CD8-positive, alpha-beta T cell (primary cell): ENCODE measurements at places on chromosomes 1 and 21.

- no peak for DNase-seq
Observed at GRCh38 chr1:179151908-179152682, 70.2 kb downstream of the TOR3A start.

- DNase-seq = peak; percentile 84
Observed at GRCh38 chr21:42609811-42610210, 43.6 kb upstream of the PDE9A start.

GRCh38 chr1:203506858-203507626 is 13.1 kb downstream of the OPTC start:
- no peak for DNase-seq

GRCh38 chr1:178371933-178372388 is 124.8 kb downstream of the CLEC20A start:
- no peak for DNase-seq

GRCh38 chr1:29647581-29647980 is 411.3 kb downstream of the PTPRU start:
- DNase-seq = no peak

- no peak for DNase-seq
Observed at GRCh38 chr1:235015291-235015985, 113.2 kb downstream of the TOMM20 start.

- DNase-seq = no peak
Observed at GRCh38 chr21:40472013-40472412, 374.9 kb downstream of the DSCAM start.

DNA sequence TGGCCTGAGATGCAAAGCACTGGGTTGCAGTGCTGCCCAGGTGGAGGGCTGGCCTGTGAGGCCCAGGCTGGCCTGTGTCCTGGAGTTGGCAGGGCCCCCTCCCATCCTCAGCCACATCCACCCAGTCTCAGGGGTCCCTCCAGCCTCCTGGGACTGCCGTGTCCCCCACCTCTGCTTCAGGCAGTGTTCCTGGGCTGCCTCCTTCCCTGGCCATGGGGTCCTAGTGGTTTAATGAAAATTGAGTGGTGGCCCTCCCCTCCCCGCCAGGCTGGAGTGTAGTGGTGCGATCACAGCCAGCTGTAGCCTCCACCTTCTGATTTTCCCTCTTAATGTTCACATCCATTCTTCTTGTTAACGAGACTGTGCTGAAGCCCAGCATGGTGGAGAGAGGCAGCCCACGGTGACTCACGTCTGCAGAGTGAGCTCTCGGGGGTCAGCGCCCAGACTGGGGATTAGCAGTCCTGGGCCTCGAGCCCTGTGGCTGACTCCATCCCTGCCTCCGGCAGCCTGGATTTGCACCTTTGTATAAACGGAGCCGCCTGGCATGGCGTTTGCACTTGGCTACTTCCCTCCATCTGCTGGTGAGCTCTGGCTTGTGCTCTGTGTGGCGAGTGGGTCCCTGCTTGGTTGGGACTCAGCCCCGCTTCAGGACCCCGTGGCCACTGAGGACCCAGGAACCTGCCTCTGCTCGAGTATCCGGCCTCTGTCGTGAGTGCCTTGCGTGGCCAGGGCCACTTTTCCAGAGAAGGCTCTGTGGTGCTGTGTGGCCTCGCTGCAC is 6.9 kb downstream of the MIB2 start:
- DNase-seq = no peak

- no peak for DNase-seq
Observed at GRCh38 chr1:71698186-71698585, 584.2 kb downstream of the NEGR1 start.

GRCh38 chr1:35683012-35683411 is 35.7 kb downstream of the C1orf216 start:
- DNase-seq = no peak

GRCh38 chr1:237528545-237528944 is 362.2 kb downstream of the ZP4 start:
- no peak for DNase-seq

- DNase-seq = no peak
Observed at GRCh38 chr1:73604211-73604610, 593.8 kb downstream of the LRRIQ3 start.

DNA sequence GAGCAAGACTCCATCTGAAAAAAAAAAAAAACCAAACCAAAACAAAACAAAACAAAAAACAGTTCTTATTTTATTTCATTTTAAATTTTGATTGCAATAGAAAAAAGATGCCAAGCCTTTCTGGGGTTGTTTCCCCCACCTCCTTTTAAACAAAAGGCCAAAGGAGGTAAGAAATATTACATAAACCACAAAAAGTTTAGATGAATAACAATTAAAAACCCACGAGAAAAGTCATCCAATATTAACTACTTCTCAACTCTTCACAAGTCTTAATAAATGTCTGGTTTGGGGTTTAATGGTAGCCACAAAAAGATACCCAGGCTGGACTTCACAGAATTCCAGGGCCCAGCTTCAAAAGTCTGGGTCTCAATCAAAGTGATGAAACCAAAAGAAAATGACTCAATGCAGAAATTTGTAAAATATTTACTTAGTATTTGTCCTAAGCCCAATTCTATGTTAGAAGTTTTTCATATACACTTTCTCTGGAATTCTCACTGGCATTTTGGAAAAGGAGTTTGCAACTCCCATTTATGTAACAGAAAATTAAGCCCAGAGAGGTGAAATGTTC is 47.0 kb upstream of the SDC3 start:
- DNase-seq = no peak

DNA sequence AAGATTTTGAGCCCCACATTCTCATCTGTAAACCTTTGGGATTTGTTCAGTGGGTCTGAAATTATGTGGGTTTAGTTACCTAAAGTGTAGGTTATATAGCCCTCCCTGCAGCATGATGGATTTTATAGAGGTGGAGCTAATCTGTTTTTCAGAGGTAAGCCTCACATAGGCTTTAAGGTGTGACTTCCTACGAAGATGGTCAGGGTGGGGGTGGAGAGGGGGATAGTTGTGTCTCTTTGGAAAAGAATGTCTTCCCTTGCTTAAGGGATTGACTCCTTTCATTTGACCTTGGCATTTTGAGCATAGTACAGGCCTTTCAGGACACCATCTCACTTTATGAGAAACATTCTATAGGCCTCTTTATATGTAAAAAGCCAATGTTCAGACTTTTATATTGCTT is 3.4 kb downstream of the CACHD1 start:
- DNase-seq = no peak

DNA sequence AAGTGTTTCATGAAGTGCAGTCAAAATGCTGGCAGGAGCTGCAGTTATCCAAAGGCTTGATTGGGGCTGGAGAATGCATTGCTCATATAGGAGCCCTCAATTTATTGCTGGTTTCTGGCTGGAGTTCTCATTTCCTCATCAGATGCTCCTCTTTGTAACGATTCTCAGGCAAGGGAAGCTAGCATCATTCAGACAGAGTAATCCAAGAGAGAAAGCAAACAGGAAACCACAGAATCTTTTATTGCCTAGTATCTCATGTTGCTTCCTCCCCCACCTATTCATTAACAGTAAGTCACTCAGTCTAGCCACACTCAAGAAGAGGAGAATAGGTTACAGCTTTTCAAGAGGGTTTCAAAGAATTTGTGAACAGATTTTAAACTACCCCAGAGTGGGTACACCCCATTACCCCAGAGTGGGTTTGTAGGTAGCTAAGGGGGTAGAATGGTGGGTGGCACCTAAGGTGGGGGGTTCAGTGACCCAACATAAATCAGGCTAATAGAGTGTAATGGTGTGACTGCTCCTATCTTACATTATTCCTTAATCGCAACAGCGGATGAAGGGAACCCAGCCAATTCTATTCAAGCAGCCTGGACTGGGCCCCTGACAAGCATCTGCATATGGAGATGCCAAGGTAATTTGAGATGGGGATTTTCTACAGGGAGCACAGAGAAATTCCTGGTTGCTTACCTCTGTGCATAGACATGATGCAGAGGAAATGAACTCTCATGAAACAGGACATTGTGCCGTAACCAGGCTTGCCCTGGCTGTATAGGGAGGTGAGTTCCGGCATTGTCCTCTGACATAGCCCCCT is 67.1 kb downstream of the KCNJ15 start:
- no peak for DNase-seq

DNA sequence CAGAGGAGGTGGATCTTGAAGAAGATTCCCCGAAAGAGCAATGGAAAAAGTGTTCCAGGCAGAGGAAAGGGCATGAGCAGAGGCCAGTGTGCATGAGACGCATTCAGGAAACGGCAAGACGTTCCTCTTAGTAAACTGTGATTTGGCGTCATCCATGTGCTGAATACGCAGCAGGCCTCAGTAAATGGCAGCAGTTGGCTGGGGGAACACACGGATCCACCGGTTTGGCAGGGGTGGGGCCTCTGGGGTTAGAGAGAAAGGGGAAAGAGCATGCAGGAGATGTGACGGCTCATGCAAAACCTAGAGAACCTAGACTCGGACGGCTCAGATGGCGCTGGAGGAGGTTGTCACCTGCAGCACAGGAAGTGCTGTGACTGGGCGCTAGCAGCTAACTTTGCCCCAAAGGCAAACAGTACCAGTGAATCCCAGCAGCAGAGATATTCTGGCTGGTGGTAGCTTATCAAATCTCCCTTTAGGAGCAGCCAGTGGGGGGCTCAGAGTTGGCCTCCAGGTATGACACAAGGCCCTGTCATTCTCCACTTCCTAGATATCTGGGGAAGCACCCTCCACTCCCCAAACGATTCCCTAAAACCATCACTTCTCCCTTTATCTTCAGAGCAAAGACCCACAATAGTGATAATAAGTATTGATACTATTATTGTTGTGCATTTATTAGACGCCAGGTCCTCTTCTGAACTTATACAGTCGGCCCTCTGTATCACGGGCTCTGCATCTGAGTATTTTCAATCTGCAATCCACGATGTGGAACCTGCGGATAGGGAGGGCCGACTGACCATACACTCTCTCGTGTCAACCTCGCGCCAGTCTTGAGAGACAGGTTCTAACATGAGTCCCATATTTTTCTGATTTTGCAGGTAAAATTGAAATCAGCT is 7.6 kb downstream of the LAPTM5 start:
- peak; percentile 81 for DNase-seq

DNA sequence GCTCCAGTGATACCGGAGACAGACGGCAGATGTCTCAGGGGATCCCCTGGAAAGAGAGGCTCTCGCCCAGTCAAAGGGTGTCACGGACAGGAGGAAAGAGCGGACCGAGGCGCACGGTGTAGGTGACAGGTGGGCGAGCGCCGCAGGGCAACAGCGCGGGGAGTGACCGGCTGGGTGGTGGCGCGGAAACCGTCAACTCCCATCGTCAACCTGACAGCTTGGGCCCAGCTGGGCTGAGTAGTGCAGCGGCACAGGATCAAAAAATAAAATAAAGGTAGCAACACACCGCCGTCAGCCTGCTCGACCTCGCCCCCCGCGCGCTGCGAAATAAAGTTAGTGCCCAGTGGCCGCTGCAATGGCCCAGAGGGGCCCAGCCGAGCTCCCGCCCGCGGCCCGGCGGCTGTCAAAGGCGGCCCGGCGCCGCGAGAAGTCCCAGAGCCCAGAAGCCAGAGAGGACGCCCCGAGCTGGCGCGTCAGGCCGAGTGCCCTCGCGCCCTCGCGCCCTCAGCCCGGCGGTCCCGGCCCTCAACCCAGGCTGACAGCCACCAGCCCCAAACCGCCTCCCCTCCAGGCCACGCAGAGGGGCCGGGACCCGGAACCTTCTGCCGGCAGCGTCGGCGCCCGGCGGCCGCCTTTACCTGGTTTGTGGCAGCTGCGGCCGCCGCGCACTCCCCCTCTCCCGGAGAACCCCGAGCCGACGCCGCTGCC is at the start of gene LYST:
Gene LYST, minus strand, starts transcription at position 702 of the 708 bp plus-strand sequence. CDS start 36,489 bp downstream, outside the sequence.
- DNase-seq = peak; percentile 37

DNA sequence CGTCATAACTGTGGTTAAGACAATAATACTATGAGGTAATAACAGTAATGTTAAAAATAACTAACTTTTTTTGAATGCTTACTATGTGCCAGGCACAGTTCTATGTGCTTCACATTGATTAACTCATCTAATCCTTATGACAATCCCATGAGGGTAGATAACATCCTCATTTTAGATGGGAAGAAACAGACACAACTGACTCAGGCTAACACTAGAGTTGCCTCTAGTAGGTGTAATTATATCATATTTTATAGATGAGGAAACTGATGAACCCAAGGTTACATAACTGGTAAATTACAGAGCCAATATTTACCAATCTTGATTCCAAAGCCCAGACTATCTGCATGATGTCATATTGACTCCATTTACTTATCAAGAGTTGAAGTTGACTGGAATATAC is 23.5 kb downstream of the SERPINC1 start:
- DNase-seq = no peak

- DNase-seq = no peak
Observed at GRCh38 chr1:6500544-6501278, 9.2 kb upstream of the PLEKHG5 start.

DNA sequence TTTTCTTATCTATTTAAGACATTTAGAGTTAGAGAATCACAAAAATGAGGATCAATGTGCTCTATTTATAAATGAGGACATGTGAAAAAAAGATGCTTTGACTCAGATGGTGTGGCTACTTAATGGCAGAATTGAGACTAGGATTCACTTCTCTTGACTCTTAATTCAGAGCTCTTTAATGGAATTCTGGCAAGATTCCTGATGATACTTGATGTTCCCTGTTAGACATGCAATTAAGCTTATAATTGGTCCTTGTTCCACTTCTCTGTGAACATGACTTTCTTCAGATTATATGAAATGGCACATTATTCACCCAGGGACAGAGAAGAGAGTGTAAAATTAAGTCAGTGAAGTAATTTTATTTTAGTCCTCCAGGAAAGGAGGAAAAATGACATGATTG is 165.3 kb downstream of the LRRC7 start:
- no peak for DNase-seq

GRCh38 chr1:186899977-186900376 is 71.2 kb downstream of the PLA2G4A start:
- DNase-seq = no peak

- DNase-seq = no peak
Observed at GRCh38 chr1:180228648-180229482, 1.2 kb upstream of the LHX4 start.

GRCh38 chr21:39348040-39348354 is 891 bp downstream of the HMGN1 start:
- no peak for DNase-seq

- no peak for DNase-seq
Observed at GRCh38 chr1:166980383-166980782, 5.0 kb upstream of the ILDR2 start.

- no peak for DNase-seq
Observed at GRCh38 chr21:33058527-33058926, 11.4 kb upstream of the OLIG1 start.

DNA sequence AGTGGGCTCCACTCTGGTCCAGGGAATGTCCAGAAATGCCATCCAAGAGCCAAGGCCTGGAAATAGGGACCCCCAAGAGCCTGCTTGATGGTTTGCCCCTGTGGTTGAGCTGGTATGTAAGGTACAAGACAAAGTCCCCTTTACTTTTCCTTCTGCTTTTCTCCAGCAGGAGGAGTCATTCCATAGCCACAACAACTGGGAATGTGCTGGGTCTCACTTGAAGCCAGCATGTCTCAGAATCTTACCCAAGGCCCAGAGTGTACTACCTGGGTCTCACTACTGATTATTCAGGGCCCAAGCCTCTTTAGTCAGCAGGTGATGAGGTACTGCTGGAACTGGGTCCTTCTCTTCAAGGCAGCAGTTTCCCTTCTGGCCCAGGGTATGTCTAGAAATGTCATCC is 62.1 kb upstream of the CD55 start:
- no peak for DNase-seq

- DNase-seq = no peak
Observed at GRCh38 chr1:110686188-110686587, 11.4 kb upstream of the KCNA3 start.

- DNase-seq = peak; percentile 28
Observed at GRCh38 chr1:167090314-167090942, at the start of gene GPA33. GPA33 (minus strand) TSS chr1:167090377; CDS start chr1:167090287, 90 bp downstream.

GRCh38 chr1:46342084-46342656 is 1.6 kb downstream of the NSUN4 start:
- DNase-seq = no peak

- peak; percentile 45 for DNase-seq
Observed at GRCh38 chr21:41678924-41679318, 87.9 kb downstream of the RIPK4 start.
